Epithelial cell of esophagus (primary cell): ENCODE measurements at places on chromosomes 7 and 10.

DNA sequence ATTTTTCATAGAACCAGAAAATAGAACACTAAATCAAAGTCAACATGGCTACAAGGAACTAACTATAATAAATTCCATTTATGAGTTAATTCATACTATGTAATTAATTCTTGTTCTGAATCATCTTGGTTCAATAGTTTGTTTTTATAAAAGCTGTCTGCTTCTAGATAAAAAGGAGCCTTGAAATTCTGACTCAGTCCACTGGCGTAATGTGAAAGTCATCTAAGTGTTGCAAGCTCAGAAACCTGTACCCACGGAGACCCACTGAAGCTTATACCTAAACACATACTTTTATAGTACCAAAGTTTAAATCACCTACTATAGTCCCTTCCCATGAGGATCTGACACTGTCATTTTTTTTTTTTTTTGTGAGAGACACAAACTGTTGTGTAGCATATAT lies 489.4 kb downstream of the SEMA3D start:
- DNase-seq, result peak; percentile 92

- no peak for DNase-seq
Measured at GRCh38 chr10:66258693-66259092, 667.1 kb upstream of the LRRTM3 start.

DNA sequence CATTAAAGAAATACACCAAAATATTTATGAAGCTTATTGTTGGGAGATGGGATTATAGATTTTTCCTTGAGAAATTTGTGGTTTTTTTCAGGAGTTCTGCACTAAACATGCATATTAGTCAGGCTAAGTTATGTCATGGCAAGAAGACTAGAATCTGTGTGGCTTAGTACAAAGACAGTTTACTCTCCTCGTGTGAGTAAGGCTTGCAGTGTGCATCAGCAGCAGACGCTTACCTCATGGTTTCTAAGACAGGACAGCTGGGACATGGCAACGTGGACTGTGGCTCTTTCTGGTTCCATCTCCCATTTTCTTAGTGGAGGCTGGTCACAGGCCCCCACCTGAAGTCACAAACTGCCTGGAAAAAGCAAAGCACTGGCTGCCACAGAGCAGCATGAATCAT lies 429.6 kb upstream of the VSTM2A start:
- DNase-seq, result no peak

GRCh38 chr10:29407280-29407858 lies 118.5 kb downstream of the LYZL1 start:
- DNase-seq, result no peak

DNA sequence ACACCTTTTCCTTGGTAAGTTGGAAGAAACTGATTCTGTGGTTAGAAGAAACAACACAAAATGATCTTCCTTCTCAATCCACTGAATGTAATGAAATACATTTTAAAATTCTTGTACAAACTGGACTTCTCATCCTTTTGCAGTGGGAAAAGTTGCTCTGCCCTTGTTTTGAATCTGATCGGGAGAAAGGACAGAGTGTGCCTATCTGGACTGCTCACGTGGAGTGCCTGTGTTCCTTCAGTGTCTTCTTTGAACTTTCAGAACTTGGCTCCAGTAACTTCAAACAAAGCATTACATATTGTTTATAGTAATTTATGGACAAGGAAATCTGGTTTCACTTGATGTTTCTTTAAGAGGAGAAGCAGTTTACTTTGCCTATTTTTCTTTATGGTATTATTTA lies 17.1 kb downstream of the SLC26A3 start:
- no peak for DNase-seq

DNA sequence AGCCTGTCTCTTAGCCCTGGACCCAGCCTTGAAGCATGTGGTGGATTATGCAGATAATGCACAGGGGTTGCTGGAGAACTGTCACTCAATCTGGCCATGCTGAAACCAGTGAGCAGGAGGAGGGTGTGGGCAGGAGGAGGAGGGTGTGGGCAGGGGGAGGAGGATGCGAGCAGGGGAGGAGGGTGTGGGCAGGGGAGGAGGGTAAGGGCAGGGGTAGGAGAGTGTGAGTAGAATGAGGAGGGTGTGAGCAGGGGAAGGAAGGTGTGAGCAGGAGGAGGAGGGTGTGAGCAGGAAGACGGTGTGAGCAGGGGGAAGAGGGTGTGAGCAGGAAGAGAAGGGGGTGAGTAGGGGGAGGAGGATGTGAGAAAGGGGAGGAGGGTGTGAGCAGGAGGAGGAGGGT lies 18.8 kb downstream of the CAMK2B start:
- DNase-seq, result no peak

DNA sequence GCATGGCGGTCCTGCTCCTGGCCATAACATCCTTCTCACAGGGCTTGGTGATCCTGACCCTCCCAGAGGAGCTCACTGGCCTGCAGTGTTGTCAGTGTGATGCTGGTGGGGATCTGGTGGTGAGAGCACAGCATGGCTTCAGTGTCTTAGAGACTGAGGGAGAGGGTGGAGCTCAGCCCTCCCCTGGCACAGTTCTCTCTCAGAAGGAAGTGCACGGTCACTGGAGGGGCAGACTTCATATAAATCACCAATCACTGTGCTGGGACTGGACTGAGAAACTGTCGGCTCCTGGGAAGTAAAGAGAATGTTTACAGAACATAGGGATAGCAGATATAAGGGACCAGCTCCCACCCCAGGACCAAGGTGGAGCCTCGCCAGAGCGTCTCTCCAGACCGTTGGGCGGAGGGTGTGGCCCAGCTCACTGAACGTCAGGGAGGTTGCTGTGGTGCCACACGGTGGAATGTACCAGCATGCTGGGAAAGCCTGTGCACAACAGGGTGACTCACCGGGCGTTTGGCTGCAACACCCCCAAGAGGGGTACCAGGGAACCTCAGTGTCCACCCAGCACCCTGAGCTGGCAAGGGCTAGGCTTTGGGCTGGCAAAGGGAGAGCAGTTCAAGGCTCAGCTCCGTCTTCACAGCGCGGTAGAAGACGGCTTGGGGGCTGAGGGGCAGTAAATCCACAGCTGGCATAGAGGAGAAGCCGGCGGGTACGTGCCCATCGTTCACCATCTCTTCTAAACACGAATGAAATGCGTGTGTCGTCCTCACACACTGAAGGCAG lies 8.8 kb upstream of the GET4 start:
- DNase-seq, result peak; percentile 68

GRCh38 chr10:82934429-82934828 lies 1059.4 kb downstream of the NRG3 start:
- peak; percentile 1 for DNase-seq

DNA sequence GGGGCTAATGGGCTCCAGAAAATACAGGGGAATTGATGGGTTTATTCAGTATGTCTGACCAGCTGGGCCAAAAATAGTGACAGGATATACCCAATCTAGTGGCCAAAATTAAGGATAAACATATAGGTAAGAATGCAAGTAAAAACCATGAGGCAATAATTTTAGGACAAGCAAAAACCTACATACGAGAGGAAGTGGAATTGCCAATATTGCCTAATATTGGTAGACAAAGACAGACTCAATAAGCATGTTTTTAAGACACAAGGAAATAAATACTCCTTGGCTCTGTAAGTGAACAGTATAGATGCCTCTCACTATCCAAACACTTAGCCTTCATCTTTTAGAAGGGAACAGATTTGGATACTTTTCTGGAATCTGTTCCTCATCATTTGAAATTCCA lies 51.0 kb downstream of the ATXN7L1 start:
- no peak for DNase-seq

DNA sequence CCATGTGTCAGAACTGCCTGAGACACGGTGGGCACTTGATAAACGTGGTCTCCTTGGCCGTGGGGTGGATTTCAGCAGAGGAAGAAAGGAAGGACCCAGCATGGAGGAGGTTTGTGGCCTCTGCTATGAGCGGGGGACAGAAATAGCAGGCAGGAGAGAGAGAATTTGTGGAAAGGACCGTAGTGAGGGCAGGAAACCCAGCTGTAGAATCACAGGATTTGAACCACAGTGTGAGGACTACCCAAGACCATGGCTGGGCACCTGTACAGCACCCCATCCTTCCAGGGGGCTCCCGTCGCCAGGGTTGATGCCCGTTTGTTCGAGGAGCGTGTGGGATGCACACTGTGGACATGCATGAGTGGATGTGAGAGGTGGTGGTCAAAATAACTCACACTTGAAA lies 183.4 kb downstream of the PTPN20 start:
- DNase-seq, result no peak
